ENCODE measurements at places on chromosomes 16 and 17.

DNA sequence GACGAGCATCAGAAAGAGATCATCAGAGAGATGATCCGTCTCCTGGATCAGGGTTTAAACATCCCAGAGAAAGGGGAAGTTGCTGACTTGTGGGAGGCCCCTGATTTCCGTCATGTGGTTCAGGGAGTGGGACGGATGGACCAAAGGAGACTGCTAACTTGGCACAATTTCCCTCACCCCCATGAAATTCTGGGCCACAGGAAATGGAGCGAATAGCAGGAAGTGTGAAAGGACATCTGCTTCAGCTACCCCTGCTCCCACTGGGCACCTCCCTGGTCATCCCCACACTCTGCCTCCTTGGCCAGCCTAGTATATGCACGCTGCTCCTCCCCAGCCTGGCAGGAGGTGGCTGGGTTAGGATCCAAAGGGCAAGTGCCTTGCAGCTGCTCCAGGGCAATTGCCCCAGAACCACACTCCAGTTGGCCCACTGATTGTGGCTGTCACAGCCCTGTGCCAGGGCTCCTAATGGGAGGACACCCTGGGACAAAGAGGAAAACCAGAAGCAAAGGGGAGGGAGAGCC is 1.3 kb downstream of the ARRB2 start:
- DNase-seq: no peak

GRCh38 chr16:30758988-30759491 is 2.8 kb downstream of the CFAP119 start:
- DNase-seq: no peak

DNA sequence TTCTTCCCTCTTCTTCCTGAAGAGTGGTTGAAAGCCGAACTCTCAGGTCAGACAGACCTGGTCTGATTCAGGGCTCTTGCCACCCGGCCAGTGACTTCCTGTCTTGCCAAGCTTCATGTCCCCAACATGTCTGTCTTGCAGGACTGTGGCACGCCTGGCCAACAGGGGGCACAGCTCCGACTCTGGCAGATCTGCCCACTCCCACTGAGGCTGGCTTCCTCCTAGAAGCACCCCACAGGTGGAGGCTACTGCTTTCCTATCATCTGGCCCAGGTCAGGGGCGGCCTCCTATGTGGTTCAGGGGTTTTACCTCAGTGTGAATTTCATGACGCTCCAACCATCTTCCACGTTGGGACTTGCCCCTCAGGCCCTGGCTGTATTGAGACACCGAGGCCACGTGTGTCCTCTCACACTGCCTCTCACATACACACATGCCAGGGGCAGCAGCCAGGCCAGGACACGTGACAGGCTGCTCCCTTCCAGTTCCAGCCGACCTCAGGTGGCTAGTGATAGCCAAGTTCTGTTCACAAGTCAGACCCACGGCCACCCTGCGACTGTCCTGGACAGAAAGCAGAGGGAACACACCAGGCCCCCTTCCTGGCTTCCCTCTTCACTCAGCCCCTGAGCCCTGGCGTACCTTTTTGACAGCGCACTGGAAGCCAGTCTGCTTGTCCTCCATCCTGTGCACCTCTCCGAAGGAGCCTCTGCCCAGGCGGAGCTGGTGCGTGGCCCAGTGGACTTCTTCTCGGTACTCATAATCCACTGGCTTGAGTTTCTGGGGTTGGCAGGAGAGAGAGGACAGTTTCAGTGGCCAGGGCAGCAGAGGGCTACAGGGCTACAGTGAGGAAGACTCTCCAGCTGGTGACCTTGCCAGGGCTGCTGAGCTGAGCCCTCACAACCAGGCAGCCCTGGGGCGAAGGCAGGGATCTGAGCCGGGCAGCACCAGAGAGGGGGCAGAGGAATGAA is 22.6 kb upstream of the SPATA32 start:
- no peak for DNase-seq

- DNase-seq: no peak
These were observed 60.4 kb downstream of the USP43 start for GRCh38 chr17:9705745-9706144.

- no peak for DNase-seq
These were observed 16.2 kb downstream of the ZNF276 start for GRCh38 chr16:89737341-89738071.

DNA sequence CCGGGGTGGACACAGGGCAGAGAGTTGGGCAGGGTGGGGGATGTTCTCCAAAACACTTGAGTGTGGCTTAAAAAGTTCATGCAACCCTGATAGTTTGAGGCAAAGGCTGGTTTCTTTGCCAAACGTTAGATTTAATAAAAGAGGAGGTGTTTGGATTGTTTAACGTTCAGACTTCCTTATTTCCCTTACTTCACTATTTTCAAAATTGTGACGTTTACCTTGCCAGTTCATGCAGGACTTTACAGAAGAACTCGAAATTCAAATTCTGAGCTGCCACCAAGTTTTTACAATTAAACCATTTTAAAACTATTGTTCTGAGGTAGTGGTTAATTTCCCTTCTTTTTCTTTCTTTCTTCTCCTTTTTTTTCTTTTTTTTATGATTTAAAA is 5.5 kb downstream of the SEC14L1 start:
- DNase-seq: no peak

DNA sequence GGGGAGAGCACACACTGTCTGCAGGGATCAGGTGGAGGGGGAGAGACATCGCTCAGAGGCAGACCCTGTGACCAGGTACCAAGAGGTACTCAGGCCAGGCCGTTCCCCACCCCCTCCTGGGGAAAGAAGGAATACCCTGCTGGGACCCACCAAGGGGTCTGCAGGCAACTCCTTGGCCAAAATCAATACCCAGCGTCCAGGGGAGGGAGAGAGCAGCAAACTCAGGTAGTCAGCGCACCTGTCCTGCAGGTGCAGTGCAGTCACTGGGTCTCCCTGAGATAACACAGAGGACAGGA is 57.5 kb upstream of the DOC2B start:
- no peak for DNase-seq
